ENCODE measurements at places on chromosomes 2 and 18. TPM values are rescaled to one million over a fixed set of nuclear protein-coding genes. Genes with fewer than 3 reads are reported as not detected.

DNA sequence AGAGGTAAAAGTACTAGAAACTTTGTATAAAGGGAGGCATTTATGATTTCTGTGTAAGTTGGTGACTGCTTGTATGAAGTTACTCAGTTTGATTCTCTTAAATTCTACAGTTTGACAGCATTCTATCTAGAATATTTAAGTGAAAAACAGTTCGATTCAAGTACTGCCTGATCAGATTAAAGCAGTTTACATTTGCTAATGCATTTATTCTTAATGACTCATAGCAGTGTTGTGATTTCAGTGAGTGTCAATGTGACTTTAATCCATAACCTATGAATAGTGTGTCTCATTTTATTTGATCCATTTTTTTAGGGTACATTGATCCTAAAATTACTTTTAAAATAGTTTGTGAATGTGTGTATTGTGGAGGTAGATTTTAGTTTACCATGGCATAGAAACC is 35.7 kb downstream of the WDR43 start:
- H3K4me1 ChIP-seq = peaks cover 4% of the 10 kb centered on the region
- H3K4me3 ChIP-seq = no peak overlapping the region
- no peak overlapping the region for H3K27ac ChIP-seq
- no peak for DNase-seq

GRCh38 chr2:6080932-6081753 is 389.0 kb downstream of the SOX11 start:
- H3K4me1 ChIP-seq = no peaks in the 10 kb centered on the region
- H3K27me3 ChIP-seq = no peaks in the 10 kb centered on the region
- H3K27ac ChIP-seq = no peak overlapping the region
- DNase-seq = no peak

DNA sequence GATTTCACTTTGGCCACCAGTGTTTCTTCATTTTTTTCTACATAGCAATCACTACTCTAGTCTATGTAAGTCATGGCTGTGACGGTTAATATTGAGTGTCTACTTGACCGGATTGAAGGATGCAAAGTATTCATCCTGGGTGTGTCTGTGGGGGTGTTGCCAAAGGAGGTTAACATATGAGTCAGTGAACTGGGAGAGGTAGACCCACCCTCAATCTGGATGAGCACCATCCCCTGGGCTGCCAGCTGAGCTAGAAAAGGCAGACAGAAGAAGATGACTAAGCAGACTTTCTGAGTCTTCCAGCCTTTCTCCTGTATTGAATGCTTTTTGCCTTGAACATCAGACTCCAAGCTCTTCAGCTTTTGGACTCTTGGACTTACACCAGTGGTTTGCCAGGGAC is 265.0 kb upstream of the SLC8A1 start:
- H3K27me3 ChIP-seq = no peaks in the 10 kb centered on the region
- no peak overlapping the region for H3K27ac ChIP-seq

- H3K4me3 ChIP-seq = no peak overlapping the region
- no peaks in the 10 kb centered on the region for H3K4me1 ChIP-seq
- DNase-seq = no peak
- peaks cover 3% of the 10 kb centered on the region for H3K36me3 ChIP-seq
- H3K27me3 ChIP-seq = peaks cover 23% of the 10 kb centered on the region
- no peak overlapping the region for H3K27ac ChIP-seq
These were observed 557 bp downstream of the DCC start for GRCh38 chr18:52340406-52341102.

GRCh38 chr2:239093952-239094351 is 246.1 kb downstream of the TWIST2 start:
- no peaks in the 10 kb centered on the region for H3K36me3 ChIP-seq
- no peaks in the 10 kb centered on the region for H3K27me3 ChIP-seq
- H3K27ac ChIP-seq = no peak overlapping the region
- no peak for DNase-seq
- no peak overlapping the region for H3K4me3 ChIP-seq

GRCh38 chr18:24482821-24483220 is 22.4 kb downstream of the HRH4 start:
- H3K27ac ChIP-seq = no peak overlapping the region
- DNase-seq = no peak

- H3K4me3 ChIP-seq = no peak overlapping the region
- no peaks in the 10 kb centered on the region for H3K36me3 ChIP-seq
- no peaks in the 10 kb centered on the region for H3K27me3 ChIP-seq
- H3K4me1 ChIP-seq = no peaks in the 10 kb centered on the region
These were observed 114.9 kb downstream of the GLI2 start for GRCh38 chr2:120850551-120850950.

GRCh38 chr2:210227290-210228088 is 2.2 kb upstream of the ACADL start:
- H3K4me3 ChIP-seq = no peak overlapping the region
- no peak overlapping the region for H3K27ac ChIP-seq

The KCNS3 gene
- not detected for total RNA-seq

The PAX3 gene
- not detected for total RNA-seq

The FAM237A gene
- total RNA-seq = not detected

The POMC gene
- total RNA-seq = 2.7 TPM

The MALL gene
- not detected for total RNA-seq

Measured in activated CD4-positive, alpha-beta memory T cell treated with anti-CD3 and anti-CD28 coated beads, Interleukin-2, amount 10 ng/mL, durations not matched to agents 7 days and 5 days (primary cell).